ENCODE measurements at places on chromosomes 12 and 14.
A peak's percentile ranks its signal among the peaks of the same experiment; 100 is the strongest.

- no peak for DNase-seq
Observed at GRCh38 chr12:112950701-112951100, 12.4 kb downstream of the OAS3 start.

DNA sequence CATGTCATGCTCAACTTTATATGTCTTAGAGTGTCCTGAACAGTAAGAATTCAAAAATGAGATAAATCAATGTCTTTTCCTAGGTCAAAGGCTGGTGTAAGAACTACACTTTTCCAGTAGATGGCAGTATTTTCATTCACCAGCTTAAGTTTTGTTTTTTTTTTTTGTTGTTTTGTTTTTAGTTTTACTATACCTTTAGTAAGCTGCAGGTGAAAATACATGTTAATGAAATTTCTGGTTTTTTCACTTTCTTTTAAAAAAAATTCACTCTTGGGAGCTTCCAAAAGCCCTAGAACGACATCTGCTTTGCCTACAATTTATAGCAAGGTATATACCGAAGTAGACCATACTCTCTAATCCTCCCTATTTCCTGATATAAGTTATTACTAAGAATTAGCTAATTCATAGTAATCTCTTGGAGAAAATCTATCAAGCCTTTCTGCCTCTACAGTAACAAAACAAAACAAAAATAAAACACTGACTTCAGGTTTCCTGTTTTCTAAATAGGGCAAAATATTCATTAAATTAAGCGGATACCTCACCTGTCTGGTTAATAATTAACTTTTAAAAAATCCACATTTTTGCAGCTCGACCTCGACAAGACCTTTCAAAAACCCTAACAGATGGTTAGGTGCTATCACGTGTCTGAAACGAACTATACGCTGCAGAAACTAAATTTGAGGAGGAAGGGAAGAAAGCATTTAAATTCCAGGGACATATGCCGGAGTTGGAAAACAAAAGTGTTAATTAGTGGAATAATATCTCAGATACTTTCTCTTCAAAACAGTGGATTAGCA is 2.7 kb upstream of the SAMD4A start:
- peak; percentile 67 for DNase-seq

GRCh38 chr14:95069547-95069946 is 87.8 kb downstream of the DICER1 start:
- DNase-seq: no peak

GRCh38 chr12:63045020-63045860 is 105.8 kb downstream of the AVPR1A start:
- DNase-seq: no peak

DNA sequence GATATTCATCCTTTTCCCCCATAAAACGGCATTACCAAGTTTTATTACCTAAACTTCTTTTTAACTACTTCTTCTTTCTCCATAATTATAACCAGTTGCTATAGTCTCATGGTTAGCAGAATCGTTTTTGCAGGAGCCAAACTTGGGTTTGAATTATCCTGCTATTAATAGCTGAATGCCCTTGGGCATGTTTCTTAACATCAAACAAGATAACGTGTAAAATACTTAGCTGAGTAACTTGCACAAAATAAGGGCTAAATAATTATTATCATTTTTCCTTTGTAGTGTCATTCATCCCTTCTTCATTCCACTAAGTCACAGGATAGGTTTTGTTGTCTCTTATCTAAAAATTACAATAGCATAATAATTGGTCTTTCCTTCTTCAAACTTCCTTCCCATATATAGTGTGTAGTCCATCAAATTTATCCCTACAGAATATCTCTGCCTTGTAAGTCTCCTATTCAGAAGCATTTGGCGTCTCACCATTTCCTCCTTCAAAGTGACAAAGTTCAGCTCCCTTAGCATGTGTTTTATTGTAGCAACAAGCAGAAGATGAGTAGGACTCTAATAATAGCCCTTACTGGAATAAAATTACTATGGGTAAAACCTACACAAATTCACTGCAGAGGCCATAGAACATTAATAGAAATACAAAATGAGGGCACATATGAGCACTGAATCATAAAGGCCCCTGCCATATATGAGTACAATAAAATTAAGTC is 63.8 kb downstream of the FAR2 start:
- DNase-seq: no peak

DNA sequence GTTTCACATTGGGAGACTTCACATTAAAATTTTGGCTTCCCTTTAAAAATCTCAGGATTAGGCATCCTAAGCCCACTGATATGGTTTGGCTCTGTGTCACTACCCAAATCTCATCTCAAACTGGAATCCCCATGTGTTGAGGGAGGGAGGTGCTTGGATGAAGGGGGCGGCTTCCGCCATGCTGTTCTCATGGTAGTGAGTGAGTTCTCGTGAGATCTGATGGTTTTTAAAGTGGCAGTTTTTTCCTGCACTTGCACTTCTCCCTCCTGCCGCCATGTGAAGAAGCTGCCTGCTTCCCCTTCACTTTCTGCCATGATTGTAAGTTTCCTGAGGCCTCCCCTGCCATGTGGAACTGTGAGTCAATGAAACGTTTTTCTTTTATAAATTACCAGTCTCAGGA is 65.7 kb upstream of the PLXNC1 start:
- no peak for DNase-seq

- DNase-seq: peak; percentile 77
Observed at GRCh38 chr12:53701518-53702264, 25.6 kb downstream of the CALCOCO1 start.
